Immature natural killer cell (primary cell): ENCODE measurements at places on chromosomes 4 and X. TPM values are rescaled to one million over a fixed set of nuclear protein-coding genes. Genes with fewer than 3 reads are reported as not detected.

DNA sequence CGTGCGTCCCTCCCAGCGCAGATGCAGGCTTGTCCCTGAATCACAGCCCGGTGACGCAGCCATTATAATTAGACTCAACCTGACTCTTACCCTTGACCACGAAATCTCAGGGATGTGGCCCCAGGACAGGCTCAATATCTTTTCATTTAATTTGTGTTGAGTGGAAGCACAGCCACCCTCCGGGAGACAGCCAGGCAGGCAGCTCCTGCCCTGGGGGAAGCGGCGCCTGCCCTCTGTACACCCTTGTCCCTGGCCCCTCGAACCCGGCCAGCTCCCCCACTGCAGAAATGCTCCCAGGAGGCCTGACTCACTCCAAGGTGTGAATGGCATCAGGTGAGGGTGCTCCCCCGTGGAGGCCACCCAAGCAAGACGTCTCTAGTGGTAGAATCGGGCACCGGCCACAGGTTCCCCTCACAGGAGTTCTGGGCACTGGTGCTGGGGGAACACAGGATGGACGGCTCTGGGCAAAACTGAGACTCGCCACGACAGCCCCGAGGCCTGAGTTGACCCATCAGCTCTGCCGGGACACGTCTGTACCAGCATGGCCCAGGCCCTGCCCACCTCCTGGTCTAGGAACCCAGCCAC lies 2.7 kb downstream of the CPLX1 start:
- H3K27ac ChIP-seq: no peak overlapping the region
- H3K36me3 ChIP-seq: no peaks in the 10 kb centered on the region
- no peak overlapping the region for H3K4me3 ChIP-seq
- DNase-seq: no peak
- peaks cover 2% of the 10 kb centered on the region for H3K4me1 ChIP-seq
- H3K27me3 ChIP-seq: peaks cover 10% of the 10 kb centered on the region

DNA sequence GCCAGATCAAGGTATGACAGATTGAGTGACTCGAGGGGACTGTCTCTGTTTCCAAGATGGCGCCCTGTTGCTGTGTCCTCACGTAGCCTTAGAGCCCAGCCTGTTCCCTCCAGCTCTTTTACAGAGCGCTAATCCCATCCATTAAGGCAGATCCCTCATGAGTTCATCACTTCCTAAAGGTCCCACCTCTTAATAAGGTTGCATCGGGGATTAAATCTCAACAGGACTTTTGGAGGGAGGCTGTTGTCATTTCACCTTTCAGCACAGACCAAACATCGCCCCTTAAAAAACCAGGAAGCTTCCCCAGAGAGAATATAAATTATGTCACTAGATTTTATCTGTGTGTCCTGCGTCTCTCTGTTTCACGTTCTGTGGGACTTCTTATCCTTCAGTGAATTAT lies 32.6 kb upstream of the DHRSX start:
- peaks cover 8% of the 10 kb centered on the region for H3K27me3 ChIP-seq
- H3K36me3 ChIP-seq: no peaks in the 10 kb centered on the region
- DNase-seq: no peak
- no peaks in the 10 kb centered on the region for H3K4me1 ChIP-seq
- no peak overlapping the region for H3K27ac ChIP-seq
- H3K4me3 ChIP-seq: no peak overlapping the region

GRCh38 chr4:125464146-125464545 lies 149.4 kb downstream of the FAT4 start:
- no peak overlapping the region for H3K4me3 ChIP-seq
- no peaks in the 10 kb centered on the region for H3K27me3 ChIP-seq
- DNase-seq: no peak
- no peak overlapping the region for H3K27ac ChIP-seq
- H3K36me3 ChIP-seq: no peaks in the 10 kb centered on the region

DNA sequence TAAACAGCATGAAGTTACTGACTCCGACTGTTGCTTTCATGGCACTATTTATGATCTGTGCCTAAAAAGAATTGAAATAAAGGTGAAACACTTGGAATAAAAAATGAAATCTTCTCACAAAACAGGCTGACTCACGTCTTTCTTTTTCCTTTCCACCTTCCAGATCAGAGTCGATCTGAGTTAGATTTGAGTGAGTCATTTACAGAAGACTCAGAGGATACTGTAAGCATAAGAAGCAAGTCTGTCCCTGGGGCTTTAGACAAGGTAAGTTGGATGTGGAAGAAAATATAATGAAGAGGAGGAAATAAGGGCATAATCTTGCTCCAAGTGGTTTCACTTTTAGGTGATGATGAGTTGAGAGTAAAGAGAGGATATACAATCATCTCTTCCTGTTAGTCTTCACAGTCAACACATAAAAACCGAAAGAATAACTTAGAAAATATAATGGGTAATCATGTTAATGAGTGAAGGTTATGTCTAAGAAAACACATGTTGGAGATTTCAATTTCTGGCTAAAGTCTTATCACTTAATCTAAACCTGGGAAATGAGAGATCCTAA lies 89.7 kb downstream of the SYTL5 start:
- H3K4me3 ChIP-seq: peak overlapping the region; percentile 49
- no peaks in the 10 kb centered on the region for H3K4me1 ChIP-seq

- no peak for DNase-seq
- no peak overlapping the region for H3K27ac ChIP-seq
- H3K27me3 ChIP-seq: peaks cover 1% of the 10 kb centered on the region
- no peaks in the 10 kb centered on the region for H3K36me3 ChIP-seq
- H3K4me1 ChIP-seq: no peaks in the 10 kb centered on the region
Observed at GRCh38 chr4:56195025-56195424, 192.3 kb downstream of the AASDH start.

- H3K4me3 ChIP-seq: no peak overlapping the region
- H3K36me3 ChIP-seq: no peaks in the 10 kb centered on the region
- H3K4me1 ChIP-seq: no peaks in the 10 kb centered on the region
- no peak overlapping the region for H3K27ac ChIP-seq
Observed at GRCh38 chr4:1472148-1472797, 66.0 kb upstream of the NKX1-1 start.

DNA sequence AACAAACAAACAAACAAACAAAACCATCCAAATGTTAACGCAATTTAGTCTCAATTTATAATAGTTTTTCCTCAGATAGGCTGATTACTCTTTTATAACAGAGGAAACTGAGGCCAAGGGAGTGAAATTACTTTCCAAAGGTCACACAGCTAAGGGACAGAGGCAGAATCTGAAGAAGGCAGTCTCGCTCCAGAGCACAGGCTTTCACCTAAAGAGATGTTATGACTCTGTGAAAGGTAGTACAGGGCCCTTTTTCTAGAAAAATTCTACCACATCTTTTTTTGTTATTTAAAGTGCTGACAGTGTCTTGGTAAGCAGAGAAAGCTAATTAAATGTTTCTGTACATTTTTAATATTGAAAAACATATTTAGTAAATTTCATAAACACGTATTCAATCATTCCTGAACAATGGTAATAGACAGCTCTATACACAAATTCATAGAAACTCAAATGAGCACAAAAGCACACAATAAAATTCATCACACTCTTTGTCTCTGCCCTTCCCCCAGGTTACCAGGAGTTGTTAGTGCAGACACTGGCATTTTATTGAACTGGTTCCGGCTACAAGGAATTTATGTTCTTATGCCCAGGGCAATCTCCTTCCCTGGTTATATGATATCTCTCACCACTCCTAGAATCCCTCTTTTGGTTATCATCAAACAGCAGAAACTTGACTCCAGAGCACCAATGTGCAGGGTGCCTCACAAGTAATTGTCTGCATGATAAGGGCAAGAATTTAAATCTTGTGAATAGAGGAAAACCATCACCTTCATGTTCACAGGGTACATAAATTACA lies 7.7 kb upstream of the APBB2 start:
- no peak overlapping the region for H3K4me3 ChIP-seq
- no peaks in the 10 kb centered on the region for H3K36me3 ChIP-seq
- no peak overlapping the region for H3K27ac ChIP-seq
- peaks cover 2% of the 10 kb centered on the region for H3K4me1 ChIP-seq
- DNase-seq: no peak
- H3K27me3 ChIP-seq: peaks cover 6% of the 10 kb centered on the region

The FRMPD4 gene
- polyA plus RNA-seq: not detected

- no peak for DNase-seq
- no peak overlapping the region for H3K27ac ChIP-seq
- H3K4me3 ChIP-seq: no peak overlapping the region
- no peaks in the 10 kb centered on the region for H3K36me3 ChIP-seq
- H3K27me3 ChIP-seq: peaks cover 5% of the 10 kb centered on the region
Observed at GRCh38 chr4:185955151-185955770, 113.7 kb upstream of the TLR3 start.

DNA sequence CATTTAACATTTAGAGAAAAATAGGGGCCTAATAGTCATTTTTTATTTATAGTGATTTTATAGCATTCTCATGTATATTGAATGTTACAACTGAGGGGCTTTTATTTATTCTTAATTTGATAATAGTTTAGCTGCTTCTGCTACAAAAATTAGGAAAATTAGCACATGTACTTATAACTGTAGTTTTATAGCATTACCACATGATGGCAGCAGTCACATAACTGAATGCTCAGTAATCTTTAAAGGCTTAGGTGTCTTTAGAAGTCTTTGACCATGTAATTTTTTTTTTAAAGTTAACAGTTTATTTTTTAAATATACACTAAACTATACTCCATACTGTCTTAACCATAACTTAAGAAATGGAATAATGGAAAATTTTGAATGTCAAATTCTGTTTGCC lies 136.6 kb downstream of the STAG2 start:
- H3K4me3 ChIP-seq: no peak overlapping the region
- no peak overlapping the region for H3K27ac ChIP-seq
- no peaks in the 10 kb centered on the region for H3K4me1 ChIP-seq
- H3K36me3 ChIP-seq: peaks cover 15% of the 10 kb centered on the region
- no peaks in the 10 kb centered on the region for H3K27me3 ChIP-seq
- DNase-seq: peak; percentile 19

- DNase-seq: peak; percentile 3
- no peaks in the 10 kb centered on the region for H3K36me3 ChIP-seq
- H3K4me3 ChIP-seq: no peak overlapping the region
- H3K4me1 ChIP-seq: no peaks in the 10 kb centered on the region
Observed at GRCh38 chrX:86133761-86134160, 14.5 kb upstream of the DACH2 start.

DNA sequence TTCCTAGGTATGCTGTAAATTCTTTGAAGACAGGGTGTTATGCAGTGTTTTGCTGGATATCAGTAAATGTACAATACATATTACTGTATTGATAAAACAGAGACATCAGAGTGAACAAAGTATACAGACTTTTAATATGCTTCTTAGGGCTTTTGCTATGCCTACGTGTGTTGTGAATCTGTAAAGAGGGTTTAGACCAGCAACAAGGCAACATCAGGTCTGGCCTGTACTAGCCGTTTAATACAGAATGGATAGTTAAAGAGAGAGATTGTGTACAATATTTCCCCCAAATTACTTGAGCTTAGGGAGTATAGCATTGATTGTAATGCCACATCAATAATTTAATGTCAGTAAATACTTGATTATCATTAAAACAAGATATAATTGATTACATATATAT lies 75.2 kb downstream of the PAQR3 start:
- H3K36me3 ChIP-seq: peaks cover 6% of the 10 kb centered on the region
- no peaks in the 10 kb centered on the region for H3K27me3 ChIP-seq
- DNase-seq: no peak
- H3K4me3 ChIP-seq: no peak overlapping the region
- no peak overlapping the region for H3K27ac ChIP-seq

GRCh38 chrX:107107459-107107858 lies 11.2 kb downstream of the RBM41 start:
- no peaks in the 10 kb centered on the region for H3K27me3 ChIP-seq
- H3K36me3 ChIP-seq: peaks cover 3% of the 10 kb centered on the region
- H3K4me1 ChIP-seq: peaks cover 12% of the 10 kb centered on the region
- H3K27ac ChIP-seq: peak overlapping the region; percentile 43
- DNase-seq: no peak

DNA sequence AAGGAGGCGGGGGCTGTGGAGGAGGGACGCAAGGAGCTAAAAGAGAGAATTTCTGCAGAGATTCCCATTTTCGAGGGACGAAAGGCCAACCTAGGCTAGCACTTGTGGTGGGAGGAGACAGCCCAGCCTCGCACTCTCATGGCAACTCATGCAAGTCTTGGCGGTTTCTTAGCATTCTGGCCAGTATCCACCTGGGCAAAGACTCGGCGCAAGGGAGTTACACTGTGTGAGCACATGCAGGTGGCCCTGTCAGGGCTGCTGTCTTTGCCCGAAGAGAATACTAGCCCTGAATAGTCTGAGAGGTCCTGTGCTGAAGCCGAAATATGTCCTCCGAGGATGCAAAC lies 15.5 kb downstream of the MCF2 start:
- H3K27ac ChIP-seq: no peak overlapping the region
- H3K4me3 ChIP-seq: peak overlapping the region; percentile 31
- no peak for DNase-seq
- H3K36me3 ChIP-seq: no peaks in the 10 kb centered on the region
- H3K27me3 ChIP-seq: no peaks in the 10 kb centered on the region

- no peak overlapping the region for H3K27ac ChIP-seq
- no peaks in the 10 kb centered on the region for H3K27me3 ChIP-seq
- DNase-seq: no peak
- H3K4me1 ChIP-seq: no peaks in the 10 kb centered on the region
- H3K36me3 ChIP-seq: no peaks in the 10 kb centered on the region
Observed at GRCh38 chrX:10579112-10580011, 41.0 kb downstream of the MID1 start.

The TKTL2 gene
- polyA plus RNA-seq: not detected

DNA sequence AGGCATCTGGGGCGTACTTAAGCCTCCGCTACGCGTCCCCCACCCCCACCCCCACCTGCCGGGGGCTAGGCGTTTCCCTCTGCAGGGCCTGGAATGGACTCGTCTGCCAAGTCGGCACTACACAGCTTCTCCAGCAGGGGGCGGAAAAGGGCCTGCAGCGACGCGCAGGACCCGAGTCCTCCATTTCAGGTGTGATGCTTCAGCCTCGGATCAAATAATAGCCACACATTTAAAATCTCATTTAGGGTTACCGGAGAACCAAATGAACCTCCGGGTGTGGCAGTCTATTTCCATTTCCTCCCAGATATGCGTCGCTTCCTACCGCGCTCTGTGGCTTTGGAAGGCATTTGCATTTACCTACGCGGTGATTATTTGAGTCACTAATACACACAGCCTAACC lies 2.9 kb downstream of the PAK3 start:
- peak; percentile 46 for DNase-seq
- H3K27me3 ChIP-seq: peaks cover 5% of the 10 kb centered on the region
- H3K36me3 ChIP-seq: no peaks in the 10 kb centered on the region
- no peak overlapping the region for H3K27ac ChIP-seq

The MAMLD1 gene
- not detected for polyA plus RNA-seq
